ENCODE measurements at places on chromosomes 6 and 20.

DNA sequence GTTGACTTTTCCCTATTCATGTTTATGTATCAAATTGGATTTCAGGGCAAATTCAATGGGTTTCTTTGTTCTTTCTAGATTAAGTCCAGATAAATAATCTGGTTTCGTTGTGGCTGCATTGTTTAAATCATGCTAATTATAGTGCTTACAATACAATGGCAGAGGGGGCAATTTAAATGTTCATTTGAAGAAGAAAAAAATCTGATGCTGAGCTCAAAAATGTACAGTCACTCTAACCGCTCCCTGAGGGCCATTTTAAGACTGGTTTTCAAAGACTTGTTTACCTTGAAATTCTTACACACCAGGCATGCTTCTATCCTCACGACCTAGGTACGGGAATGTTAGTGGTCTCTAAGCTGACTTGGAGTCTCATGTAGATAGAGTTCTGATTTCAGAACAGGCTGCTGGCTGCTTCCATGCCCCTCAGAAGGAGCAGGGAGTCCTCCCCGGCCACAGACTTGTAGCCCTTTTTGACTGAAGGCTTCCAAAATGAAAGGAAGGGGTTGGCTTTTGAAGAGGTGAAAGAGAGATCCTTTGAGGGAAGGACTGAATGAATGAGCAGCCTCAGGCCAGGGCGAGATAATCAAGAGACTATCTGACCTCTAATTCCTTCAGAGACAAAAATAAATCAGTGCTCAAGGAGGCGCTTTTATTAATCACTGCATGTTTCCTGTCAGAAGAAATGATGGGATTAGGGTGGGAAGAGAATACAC is 86.1 kb upstream of the ZNF217 start:
- no peak for DNase-seq

DNA sequence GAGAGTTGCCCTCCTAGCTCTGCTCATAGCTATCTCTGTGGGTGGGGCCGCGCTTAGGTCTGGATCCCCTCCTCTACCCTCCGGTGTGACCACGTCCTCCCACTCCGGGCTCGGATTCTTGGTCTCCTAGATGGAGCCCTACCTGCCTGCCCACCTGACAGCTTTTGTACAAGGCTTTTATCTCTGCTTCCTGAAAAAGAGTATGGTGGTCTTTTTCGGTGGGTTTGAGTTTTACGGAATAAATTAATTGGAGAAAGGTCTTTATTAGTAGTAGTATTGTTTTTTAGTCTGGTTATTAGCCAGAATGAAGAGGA is 773 bp downstream of the SMAP1 start:
- no peak for DNase-seq

GRCh38 chr20:55667955-55668354 is 337.4 kb downstream of the CBLN4 start:
- no peak for DNase-seq

GRCh38 chr6:25218346-25218745 is 60.8 kb upstream of the CARMIL1 start:
- DNase-seq: no peak

- DNase-seq: no peak
These were observed 52.8 kb downstream of the MYB start for GRCh38 chr6:135233686-135234491.

GRCh38 chr6:119470893-119471542 is 121.5 kb upstream of the MAN1A1 start:
- DNase-seq: no peak

DNA sequence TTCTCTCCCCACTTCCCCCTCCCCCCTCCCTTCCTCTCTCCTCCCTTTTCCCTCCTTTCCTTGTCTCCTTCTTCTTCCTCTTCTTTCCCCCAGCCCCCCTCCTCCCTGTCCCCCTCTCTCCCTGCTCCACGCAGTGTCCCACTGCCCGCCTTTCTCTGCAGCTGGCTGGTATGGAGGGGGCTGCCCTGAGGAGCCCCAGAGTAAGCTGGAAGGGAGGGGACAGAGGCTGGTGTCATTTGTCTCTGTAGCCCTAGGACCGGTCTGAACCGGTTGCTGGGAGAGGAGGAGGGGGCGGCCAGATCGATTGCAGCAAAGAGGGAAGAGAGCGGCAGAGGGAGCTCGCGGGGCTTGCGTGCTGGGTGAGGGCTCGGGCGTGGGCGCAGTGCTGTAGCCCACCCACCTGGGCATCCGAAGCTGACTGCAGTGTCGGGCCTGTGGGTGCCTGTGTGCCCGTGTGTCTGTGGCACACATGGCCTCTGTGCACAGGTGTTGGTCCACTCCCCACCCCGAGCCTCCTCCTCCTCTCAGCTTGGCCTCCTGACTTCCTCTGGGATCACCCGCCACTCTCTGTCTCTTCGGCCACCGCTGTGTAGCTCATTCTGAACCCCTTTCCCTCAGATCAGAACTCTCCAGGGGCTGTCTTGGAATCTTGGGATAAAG is 50.6 kb downstream of the SRC start:
- no peak for DNase-seq

DNA sequence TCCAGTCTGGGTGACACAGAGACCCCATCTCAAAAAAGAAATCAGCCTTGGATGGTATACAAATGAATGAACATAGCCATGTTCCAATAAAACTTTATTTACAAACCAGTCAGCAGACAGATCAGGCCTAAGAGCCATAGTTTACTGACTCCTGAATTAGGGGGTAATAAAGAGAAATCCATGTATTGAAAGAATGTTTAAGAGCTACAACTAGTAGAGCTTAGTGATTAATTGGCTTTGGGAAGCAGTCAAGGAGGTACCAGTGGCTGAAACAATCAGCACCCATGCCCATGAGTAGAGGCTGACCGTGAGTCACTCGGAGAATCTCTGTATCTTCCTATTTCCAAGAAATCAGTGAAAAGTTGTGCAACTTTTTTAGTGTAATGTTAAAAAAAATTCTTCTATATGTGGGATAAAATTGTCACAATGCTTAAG is 223.6 kb upstream of the RREB1 start:
- DNase-seq: no peak

DNA sequence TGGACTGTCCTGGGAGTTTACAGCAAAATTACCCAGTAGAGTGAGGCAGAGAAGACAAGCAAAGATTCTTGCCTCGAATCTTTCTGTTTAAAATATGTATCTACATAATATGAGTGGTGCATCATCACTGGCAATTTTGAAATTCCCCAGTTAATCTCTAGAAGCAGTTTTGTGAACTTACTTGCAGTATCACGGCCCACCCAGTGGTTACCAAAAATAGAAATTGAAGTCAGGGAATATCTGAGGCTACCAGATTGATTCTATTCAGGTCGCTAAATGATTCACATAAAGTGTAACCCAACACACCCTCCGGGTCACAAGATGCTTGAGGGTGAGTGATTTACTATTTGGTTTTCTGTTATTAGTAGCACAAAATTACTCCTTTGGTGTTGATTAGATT is 111.9 kb downstream of the PPP1R14C start:
- no peak for DNase-seq

DNA sequence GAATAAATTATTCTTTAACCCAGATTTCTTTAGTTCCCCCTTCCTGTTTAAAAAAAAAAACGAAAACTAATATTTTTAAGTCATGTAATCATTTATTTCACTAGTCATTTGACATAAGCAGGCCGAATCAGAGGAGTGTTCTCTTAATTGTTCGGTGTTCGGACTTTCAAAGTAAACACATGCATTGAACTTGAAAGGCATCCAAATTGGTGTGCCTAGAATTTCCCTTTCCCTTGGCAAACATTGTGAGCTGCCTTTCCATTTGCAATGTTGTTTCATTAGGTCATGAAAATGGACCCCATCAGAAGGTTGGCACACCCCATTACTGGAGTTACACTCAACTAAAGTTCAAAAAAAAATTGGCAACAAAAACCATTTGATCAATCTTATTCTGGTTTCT is 283.0 kb upstream of the MARCKS start:
- DNase-seq: no peak

GRCh38 chr6:4588581-4588980 is 187.6 kb upstream of the CDYL start:
- DNase-seq: no peak

GRCh38 chr20:15619341-15619740 is 953.9 kb downstream of the KIF16B start:
- DNase-seq: no peak

GRCh38 chr6:134400941-134401340 is 83.0 kb upstream of the SGK1 start:
- no peak for DNase-seq

DNA sequence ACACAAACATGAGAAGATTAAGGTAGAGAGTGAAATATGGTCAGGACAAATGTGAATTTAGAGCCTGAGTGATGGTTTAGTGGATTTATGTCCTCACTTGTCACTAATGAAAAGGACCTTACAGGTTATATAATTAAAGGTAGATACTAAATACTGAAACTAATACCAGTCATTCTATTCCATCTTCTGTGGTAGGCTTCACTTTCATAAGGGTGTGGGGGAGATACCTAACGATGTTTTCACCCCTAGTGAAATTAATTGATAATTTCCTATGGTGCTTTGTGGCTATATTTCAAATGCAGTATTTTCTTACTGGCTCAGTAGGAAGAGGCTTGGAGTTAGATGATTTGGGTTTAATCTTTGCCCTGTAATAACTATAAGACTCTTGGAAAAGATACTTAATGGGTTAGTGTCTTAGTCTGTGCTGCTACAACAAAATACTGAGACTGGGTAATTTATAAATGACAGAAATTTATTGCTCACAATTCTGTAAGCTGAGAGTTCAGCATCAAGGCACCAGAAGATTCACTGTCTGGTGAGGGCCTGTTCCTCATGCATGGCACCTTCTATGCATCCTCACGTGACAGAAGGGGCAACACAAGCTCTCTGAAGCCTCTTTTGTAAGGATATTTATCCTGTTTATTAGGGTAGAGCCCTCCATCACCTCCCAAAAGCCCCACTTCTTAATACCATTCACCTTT is 21.3 kb downstream of the RNF217 start:
- DNase-seq: no peak
